ENCODE measurements at places on chromosomes 12 and 14.
A peak's percentile ranks its signal among the peaks of the same experiment; 100 is the strongest.

GRCh38 chr12:27424631-27425230 lies 21.8 kb upstream of the SMCO2 start:
- peak; percentile 57 for DNase-seq

GRCh38 chr14:81423504-81423903 lies 23.4 kb upstream of the STON2 start:
- DNase-seq, result peak; percentile 85

- DNase-seq, result no peak
These were observed 35.2 kb downstream of the UBE3B start for GRCh38 chr12:109512608-109513007.

DNA sequence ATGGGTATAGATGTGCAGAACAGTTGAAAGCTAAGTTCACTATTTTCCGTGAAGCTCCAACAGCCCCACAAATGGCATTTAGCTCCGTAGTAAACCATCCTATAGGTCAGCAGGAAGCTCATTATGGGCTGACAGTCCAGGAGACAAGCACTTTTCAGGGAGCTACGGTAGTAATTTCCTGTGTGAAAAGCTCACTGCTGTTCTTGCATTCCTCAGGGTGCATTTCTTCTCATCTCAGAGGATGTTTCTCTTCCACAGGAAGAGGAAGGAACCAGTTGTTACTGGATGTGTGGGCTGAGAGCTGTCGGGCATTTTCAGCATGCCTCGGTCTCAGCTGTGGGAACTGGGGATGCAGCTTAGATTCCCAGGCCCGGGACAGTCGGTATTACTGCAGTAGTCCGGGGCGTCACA lies 72.8 kb downstream of the GALNT4 start:
- DNase-seq, result no peak

DNA sequence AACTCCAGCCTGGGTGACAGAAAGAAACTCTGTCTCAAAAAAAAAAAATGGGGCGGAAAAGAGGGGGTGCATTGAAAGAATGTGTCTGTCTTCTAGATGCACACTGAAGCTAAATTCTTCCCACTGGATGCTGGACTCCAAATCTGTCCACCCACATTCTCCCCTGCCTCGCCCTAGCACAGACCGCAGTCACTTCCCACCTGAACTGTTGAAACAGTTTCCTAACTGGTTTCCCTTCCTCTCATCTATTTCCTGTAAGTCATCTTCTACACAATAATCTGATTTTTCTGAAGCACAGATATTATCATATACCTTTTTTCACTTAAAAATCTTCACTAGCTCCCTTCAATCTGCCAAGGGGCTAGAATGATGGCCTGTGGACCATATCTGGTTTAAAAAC lies 1.5 kb upstream of the HCAR1 start:
- no peak for DNase-seq

GRCh38 chr12:22248121-22248520 lies 86.4 kb downstream of the ST8SIA1 start:
- DNase-seq, result peak; percentile 51

GRCh38 chr12:56878010-56878339 lies 56.2 kb downstream of the SDR9C7 start:
- no peak for DNase-seq

DNA sequence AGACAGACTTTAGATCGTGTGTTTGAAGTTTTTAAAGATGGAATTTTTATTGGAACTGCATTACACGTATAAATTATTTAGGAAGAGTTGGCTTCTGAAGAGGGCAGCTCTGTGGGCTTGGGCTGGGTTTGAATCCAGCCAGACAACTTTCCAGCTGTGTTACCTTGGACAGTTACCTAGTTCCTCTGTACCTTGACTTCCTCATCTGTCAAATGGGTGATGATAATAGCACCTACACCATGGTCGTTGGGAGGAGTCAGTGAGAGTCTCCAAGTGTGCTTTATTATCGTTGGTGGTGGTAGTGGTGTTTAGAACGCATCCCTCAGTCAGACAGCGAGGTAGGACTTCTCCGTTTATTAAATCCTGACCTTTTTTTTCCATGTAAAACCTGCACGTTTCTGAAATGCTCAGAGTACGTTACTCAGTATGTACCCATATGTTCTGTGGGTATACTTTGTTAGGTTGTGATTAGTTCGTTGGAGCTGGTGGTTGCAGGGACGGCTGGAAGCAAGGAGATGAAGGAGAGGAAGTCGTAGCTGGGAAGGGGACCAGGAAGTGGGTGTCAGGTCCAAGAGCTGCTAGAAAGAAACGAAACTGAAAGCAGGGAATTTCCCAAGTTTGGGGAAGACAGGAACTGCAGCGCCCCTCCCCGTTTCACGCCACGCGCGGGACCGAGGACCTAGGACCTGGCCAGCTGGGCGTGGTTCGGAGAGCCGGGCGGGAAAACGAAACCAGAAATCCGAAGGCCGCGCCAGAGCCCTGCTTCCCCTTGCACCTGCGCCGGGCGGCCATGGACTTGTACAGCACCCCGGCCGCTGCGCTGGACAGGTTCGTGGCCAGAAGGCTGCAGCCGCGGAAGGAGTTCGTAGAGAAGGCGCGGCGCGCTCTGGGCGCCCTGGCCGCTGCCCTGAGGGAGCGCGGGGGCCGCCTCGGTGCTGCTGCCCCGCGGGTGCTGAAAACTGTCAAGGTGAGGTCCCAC lies at the start of gene OAS3:
TSS of gene OAS3 (plus strand) at position 734 of the 979 bp plus-strand sequence. CDS start at position 791, 57 bp downstream.
- DNase-seq, result peak; percentile 92

GRCh38 chr14:77967110-77967509 lies 167.2 kb downstream of the ADCK1 start:
- no peak for DNase-seq

DNA sequence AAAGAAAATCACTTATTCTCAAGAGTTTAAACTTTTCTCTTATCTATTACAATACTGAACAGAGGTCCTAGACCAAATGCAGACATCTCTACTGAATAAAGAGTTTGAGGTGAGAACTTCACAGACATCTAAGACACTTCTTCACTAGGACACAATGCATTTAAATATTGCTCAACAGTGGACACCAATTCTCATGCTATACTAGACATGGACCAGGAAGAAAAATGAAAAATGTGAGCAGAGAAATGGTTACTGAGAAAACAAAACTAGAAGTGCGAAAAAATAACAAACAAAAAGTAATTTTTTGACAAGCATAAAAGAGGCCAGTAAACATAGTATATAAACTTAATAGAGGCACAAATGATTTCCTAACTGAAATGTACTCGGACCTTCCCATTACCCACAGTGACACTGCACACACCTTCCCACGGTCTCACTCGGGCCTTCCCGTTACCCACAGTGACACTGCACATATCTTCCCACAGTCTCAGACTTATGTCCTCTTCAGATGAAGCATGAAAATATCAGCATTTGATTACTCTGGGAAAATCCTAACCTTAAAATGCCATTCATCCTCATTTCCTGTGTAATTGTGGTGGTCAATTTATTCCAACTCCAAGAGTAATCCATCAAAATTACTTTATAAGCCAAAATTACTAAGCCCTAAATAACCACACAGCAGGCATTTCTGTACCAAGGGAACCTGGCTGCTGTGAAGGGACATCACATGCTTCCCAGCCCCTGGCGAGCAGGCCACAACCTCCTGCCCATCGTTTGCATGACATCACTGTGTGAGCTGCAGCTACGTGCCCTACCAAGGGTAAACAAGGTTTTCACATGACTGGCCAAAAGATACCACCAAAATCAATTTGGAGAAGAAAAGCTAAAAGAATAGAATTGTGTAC lies 6.4 kb downstream of the SLC15A4 start:
- DNase-seq, result no peak

DNA sequence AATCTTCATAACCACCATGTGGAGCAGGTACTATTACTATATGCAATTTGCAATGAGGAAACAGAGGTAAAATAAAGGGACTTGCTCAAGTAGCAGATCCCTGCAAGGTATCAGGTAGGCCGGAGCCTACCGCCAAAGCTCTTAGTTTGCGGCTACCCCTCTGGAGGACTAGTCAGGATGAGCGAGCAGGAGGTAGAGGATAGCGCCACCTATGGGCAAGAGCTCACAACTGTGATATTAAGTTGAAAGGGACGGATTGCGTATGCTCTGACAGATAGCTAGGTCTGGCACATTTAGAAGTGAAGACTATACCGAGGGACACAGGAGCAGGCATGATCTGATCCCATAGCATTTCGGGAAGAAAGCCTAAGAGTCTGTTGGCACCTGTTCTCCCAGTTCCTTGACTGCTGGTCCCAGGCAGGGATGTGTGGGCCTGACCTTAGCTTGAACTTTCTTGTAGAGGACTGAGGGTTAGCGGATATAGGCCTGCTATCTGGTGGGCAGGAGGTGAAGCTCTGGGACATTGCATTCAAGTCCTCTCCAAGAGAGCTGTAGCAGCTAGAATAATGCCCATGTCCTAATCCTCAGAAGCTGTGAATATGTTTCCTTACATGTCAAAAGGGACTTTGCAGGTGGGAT lies 48.0 kb downstream of the SLC17A8 start:
- DNase-seq, result peak; percentile 8

DNA sequence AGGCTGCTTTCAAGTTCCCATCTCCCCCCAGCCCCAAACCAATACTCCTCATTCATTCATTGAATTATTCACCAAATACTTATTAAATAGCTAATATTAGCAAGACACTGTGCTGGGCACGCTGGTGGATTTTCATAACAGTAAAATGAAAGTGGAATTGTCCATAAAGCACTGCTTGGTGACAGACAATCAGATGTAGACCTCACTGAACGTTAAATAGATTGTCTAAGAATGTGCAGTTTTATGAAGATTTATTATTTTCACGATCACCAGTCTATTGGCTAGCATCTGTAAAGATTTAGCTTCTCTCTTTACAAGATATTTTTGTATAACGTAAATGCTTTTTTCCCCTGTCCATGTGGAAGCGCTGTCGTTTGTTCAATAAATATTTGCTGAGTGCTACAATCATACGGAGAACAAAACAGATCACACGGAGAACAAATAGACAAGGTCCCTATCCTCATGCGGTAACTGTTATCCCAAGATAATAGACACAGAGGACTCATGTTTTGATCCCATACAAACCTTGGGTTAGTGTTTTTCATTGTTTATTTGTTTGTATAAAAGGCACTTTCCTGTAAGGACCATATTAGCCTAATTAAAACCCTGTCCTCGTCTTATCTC lies 397.6 kb downstream of the BCAT1 start:
- DNase-seq, result no peak

DNA sequence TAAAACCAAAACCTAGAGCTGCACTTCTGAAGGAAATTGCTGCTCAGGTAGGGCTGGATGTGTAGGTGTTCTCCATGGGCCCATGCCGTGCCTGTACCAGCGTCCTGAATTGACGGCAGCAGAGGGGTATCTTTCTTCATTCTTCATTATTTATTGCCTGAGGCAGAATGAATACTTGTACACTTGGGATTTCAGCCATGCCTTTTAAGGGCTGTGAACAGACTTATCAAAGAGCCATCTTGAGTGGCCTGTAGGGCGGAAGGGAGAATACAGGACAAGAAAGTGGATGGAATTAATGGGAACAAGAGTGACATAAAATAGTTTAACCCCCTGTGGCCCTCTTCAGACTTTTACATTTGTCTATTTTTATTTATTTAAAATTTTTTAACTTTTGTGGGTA lies 61.4 kb downstream of the RASSF3 start:
- no peak for DNase-seq

DNA sequence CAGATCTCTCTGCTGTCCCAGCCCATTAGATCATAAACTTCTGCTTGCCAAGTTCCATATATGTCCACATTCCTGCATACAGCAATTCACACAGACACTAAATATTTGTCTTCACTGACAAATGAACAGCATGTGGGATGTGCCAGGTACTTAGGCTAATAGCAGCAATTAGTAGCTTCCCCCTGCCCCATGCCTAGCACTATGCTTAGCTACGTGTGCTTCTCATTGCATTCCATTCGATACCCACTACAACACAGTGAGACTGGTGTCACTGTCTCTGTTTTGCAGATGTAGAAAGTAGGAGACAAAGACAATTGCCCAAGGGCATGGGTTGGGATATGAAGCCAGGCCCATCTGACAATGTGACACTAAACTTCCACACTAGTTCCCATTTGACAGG lies 308.4 kb downstream of the BCL11B start:
- no peak for DNase-seq

DNA sequence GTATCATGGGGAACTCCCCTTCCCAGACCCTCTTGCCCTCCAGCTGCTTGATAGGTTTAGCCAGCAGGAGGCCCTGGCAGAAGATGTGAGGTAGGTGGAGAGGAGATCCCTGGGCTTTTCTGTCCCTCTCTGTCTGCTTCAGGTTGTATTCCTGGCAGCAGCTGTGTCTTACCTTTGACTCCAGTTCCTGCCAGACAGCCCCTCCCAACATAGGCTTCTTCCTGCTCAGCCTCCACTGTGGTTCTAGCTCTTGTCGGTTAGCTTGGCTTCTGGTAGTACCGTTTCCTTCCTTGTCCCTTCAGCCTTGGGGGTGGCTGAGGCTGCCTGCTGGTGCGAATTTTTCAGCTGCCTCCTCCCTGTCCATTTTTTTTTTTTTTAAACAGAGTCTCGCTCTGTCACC lies 215.7 kb upstream of the CRY1 start:
- DNase-seq, result no peak

DNA sequence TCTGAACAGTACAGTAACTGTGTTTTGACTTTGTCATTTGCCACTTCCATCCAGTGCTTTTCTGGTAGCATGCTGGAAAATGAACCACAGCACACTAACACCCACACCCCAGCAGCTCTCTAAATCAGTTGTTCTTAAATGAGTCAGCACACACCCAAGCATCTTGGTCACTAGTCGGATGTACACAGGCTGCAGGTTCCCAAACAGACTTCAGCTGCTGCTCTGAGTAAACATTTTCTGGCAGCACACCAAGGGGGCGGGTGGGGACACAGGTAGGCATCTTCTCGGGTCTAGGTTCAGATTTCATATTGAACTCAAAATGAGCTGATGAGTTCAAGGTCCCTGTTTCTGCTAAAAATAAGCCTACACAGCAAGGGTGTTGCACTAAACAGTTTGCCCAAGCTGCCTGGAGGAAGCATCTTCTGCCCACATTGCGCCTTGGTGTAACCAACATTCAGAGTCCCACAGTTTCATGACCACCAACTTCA lies 39.8 kb downstream of the IFNG start:
- DNase-seq, result no peak

DNA sequence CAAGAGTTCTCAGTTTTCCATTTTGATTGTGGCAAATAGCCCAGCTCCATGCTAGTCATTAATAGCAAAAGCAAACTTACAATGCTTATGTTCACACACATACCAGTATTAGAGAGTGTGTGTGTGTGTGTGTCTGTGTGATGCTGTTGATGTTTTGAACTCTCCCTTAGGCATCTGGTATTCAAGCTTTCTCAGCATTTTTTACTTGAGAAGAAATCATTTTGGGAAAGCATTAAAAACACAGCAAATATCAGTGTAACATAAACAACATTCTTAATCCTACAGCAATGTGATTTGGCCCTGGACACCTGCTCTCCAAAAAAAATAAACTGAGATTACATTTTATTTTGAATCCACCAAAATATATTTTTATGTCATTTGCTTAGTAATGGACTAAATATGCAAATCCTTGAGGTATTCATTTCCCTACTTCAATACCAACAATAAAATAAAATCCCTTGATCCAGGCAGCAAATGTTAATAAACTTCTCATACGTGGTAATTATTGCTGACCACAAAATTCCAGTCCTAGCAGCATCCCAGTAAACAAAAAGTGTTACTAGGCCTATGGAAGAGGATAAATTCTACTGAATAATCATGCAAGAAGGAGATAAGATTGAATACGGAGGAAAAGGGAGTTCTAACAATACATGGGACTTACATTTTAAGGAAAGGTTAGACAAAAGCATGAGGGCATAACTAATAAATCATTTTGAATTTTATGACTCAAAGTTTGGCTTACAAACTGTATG lies 249.5 kb upstream of the CLEC14A start:
- no peak for DNase-seq

- no peak for DNase-seq
These were observed 95.1 kb downstream of the NT5DC3 start for GRCh38 chr12:103745962-103746361.

GRCh38 chr12:64583771-64584421 lies 26.4 kb upstream of the RASSF3 start:
- DNase-seq, result no peak
